ENCODE measurements at places on chromosomes 7 and 10. TPM values are rescaled to one million over a fixed set of nuclear protein-coding genes. Genes with fewer than 3 reads are reported as not detected.

- no peak for DNase-seq
These were observed 910.4 kb downstream of the SORCS1 start for GRCh38 chr10:106254071-106254470.

FOXI2 gene
- 1.5 TPM for polyA plus RNA-seq

DNA sequence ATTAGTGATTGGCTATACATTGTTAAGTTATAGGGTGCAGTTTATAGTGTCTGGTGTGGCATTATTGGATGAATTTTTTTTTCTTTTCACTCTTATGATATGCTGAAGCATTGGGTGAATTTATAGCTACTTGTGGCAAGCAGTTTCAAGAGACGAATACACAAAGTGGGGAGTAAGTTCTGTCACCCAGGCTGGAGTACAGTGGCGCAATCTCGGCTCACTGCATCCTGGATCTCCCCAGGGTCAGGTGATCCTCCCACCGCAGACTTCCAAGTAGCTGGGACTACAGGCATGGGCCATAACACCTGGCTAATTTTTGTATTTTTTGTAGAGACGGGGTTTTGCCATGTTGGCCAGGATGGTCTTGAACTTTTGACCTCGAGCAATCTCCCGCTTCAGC is 6.3 kb upstream of the SIRT1 start:
- DNase-seq, result no peak

CUTC gene
- 19.1 TPM for polyA plus RNA-seq

PAX4 gene
- not detected for polyA plus RNA-seq

GRCh38 chr10:91296471-91296870 is 76.0 kb downstream of the PCGF5 start:
- no peak for DNase-seq

GRCh38 chr10:73232887-73233286 is 14.2 kb downstream of the DNAJC9 start:
- no peak for DNase-seq

HKDC1 gene
- 8.3 TPM for polyA plus RNA-seq

- DNase-seq, result no peak
These were observed 137.5 kb upstream of the WDR11 start for GRCh38 chr10:120713573-120714205.

DNA sequence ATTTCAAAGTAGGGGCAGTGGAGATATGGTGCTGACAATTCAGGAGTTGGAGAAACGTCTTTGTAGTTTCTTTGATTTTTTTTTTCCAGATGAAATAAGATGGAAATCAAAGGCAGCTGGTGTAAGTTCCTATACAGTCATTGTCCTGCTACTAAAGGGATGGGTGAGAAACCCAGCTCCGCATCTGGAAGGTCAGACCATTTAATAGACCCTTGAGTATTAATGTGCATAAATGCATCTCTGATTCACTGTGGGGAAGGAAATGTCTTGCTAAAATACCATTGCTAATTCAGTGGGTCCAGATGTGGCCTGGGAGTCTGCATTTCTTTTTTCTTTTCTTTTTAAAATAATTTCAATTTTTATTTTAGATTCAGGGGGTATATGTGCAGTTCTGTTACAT is 15.5 kb downstream of the ABCB4 start:
- no peak for DNase-seq

CALHM1 gene
- not detected for polyA plus RNA-seq

DNA sequence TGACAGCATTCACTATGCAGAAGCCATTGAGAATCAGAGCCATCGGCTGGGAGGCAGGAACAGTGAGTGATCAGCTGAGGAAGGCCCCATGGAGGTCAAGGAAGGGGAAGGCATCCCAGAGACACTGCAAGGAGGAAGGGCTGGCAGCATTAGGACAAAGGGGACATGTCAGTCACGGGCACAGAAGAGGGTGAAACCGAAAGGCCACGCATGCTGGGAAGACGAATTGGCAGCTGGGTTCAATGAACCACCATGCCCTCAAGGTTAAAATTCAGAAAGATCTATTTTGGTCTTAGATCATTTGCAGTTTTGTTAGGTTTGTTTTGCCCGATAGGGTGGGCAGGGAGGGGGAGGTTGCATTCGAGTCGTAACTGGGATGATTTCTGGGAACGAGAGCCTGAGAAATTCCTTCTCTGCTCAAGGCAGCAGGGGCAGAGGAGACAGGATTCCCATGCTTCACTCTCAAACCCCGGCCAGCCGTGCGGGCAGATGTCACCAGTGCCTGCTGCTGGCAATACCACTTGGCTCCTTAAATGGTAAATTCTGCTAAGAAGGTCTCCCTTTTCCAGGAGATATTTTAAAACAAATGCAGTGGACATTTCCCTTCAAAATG is 57.7 kb downstream of the ASB13 start:
- DNase-seq, result no peak

DNA sequence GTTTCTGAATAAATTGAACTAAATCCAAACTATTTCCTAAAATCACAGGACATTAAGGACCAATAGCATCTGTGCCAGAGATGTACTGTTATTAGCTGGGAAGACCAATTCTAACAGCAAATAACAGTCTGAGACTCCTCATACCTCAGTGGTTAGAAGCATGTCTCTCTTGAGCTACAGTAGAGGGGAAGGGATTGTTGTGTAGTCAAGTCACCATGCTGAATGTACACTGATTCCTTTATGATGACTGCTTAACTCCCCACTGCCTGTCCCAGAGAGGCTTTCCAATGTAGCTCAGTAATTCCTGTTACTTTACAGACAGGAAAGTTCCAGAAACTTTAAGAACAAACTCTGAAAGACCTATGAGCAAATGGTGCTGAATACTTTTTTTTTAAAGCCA is 13.9 kb downstream of the MEST start:
- no peak for DNase-seq

GRCh38 chr10:68628576-68629127 is 68.5 kb downstream of the TET1 start:
- DNase-seq, result peak; percentile 16

DNA sequence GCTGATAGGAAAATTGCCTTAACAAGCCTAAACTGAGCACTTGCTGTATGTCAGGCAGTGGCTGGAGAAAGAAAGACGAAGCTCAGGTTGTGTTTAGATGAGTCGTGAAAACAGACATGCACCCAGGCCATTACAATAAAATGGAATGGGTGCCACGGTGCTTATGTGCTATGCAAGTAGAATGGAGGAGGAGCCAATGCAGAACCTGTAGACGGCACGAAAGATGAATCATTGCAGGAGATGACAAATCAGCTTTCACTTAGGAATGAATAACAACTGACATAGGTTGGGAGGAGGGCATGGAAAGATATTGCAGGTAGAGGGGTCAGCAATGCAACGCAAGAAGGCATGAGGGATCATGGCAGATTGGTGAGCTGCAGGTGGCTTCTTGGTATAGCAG is 61.2 kb upstream of the ARHGAP21 start:
- DNase-seq, result no peak

HOXA1 gene
- 1.1 TPM for polyA plus RNA-seq

DNA sequence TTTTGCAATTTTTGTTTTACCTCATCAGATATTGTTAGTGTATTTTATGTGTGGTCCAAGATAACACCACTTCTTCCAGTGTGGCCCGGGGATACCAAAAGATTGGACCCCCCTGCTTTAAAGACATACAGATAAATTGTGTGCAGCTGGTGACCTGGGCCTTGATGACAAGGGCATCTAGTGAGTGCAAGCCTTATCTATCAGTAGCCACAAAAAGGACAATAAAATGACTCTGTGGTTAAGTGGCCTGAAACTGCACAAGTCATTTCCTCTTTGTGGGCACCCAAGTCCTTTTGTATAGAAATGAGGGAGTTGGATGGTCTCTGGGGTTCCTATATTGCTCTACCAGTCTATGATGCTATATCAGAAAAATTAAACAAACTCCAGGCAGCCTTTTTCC is 98.1 kb downstream of the PARD3 start:
- no peak for DNase-seq

- DNase-seq, result peak; percentile 20
These were observed 107.3 kb upstream of the STARD3NL start for GRCh38 chr7:38070718-38071117.

GRCh38 chr7:7351156-7351555 is 168.8 kb downstream of the C1GALT1 start:
- no peak for DNase-seq

- DNase-seq, result no peak
These were observed 45.0 kb downstream of the ESYT2 start for GRCh38 chr7:158784270-158784669.

DNA sequence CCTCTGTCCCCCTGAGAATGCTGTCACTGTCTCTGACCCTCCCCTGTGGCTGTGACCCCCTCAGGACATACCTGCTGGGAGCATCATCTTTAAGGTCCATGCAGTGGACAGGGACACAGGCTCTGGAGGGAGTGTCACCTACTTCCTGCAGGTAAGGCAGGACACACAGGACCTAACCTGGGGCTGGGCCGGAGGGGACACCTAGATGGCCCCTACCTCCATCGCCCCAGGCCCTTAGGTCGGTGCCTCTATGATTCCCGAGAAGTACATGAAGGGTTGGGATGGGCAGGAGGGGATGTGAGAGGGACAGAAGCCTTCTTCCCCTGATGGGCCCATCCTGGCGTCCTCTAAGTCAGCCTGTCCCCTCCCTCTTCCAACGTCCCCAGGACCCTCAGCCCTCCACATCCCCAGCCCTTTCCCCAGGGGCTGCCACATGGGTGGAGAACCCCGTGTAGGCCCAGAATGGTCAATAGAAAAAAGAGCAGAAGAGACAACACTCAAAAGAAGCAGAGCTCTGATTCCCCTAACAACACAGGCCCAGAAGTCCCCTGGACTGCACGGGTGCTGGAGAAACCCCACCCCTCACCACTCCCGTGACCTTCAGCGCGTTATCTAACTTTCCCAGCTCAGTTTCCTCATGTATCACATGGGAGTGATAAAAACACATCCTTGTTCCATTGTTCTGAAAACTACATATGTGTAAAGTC is 6.4 kb downstream of the CDHR1 start:
- DNase-seq, result no peak

DNA sequence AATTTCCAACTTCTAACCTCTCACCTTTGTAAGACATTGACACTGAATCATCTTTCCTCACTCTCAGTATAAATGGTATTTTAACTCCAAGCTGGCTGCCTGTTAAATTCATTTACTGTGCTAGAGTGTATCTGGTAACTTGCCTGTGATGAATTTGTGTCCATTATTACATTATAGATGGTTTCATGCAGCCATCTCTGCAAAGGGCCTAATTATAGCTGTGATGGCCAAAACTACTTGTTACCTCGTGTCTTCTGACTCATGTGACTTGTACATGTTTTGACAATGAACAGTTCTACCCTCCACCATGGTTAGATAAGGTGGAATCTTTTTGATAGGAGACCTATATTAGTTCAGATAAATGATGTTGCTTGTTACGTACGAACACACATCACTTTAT is 392.0 kb downstream of the PAXIP1 start:
- no peak for DNase-seq

- DNase-seq, result no peak
These were observed 23.4 kb upstream of the FIGNL1 start for GRCh38 chr7:50473531-50473930.

LOXL4 gene
- 3.4 TPM for polyA plus RNA-seq

GRCh38 chr10:133481086-133481643 is 27.4 kb downstream of the SCART1 start:
- DNase-seq, result no peak

RGR gene
- polyA plus RNA-seq, result not detected

TDRD1 gene
- not detected for polyA plus RNA-seq

GRCh38 chr7:6536262-6537260 is 14.7 kb downstream of the GRID2IP start:
- no peak for DNase-seq

OR6B1 gene
- polyA plus RNA-seq, result not detected

- no peak for DNase-seq
These were observed 44.9 kb downstream of the CAV1 start for GRCh38 chr7:116569737-116570136.

VWA2 gene
- 0.17 TPM for polyA plus RNA-seq

DNA sequence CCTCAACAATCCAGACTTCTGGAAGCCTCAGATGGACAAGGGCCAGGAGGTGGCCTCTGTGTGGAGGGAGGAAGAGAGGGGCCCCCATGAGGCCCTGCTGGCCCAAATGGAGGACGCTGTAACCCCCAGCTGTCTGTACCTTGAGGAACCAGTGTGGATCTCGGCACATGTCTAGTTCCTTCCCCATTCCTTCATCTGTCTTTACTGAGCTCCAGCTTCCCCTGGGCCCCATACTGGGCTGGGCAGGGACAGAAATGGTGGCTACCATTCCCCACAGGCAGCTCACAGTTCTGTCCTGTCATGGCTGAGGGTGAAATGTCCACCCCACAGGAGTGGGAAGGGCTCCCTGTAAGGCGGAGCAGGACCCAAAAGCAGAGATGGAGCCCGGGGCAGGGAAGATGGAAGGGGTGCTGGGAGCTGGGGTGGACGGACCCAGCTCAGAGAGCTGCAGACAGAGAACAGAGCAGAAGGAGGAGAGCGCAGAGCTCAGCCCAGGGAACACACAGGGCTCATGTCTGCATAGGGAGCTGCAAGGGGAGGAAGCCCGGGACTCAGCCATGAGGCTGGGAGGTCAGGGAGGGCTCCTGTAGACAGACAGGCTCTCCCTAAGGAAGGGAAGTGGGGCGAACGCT is 22.8 kb downstream of the ANTXRL start:
- peak; percentile 28 for DNase-seq

- DNase-seq, result no peak
These were observed 191.1 kb upstream of the BMPER start for GRCh38 chr7:33714208-33714607.

- DNase-seq, result no peak
These were observed 38.2 kb downstream of the NDUFB2 start for GRCh38 chr7:140734729-140735128.

DNA sequence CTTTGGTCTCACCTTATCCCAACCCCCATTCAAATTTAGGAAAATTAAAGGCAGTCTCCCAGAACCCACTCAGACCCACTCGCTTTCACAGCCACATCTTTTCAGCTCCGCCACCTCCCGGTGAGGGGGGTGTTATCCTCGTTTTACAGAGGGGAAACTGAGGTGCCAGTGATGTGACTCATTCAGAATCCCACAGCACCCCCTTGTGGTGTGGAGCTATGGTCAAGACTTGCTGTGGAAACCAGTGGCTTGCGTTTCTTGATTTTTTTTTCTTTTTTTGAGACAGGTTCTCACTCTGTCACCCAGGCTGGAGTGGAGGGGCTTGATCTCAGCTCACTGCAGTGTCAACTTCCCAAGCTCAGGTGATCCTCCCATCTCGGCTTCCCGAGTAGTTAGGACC is 27.6 kb downstream of the SLC35G1 start:
- DNase-seq, result no peak

GRCh38 chr7:158512042-158512441 is 75.6 kb downstream of the PTPRN2 start:
- DNase-seq, result no peak

Data from kidney (tissue), 22 donors.